Spleen (tissue), 13 donors: ENCODE measurements at places on chromosomes 7 and 10. TPM values are rescaled to one million over a fixed set of nuclear protein-coding genes. Genes with fewer than 3 reads are reported as not detected.
A peak's percentile ranks its signal among the peaks of the same experiment; 100 is the strongest.

GRCh38 chr10:124997306-124997705 is 55.4 kb downstream of the ZRANB1 start:
- no peaks in the 10 kb centered on the region for H3K27me3 ChIP-seq
- no peaks in the 10 kb centered on the region for H3K4me1 ChIP-seq
- no peak overlapping the region for H3K27ac ChIP-seq
- H3K4me3 ChIP-seq: no peak overlapping the region

GRCh38 chr7:88669913-88670312 is 89.6 kb upstream of the ZNF804B start:
- no peaks in the 10 kb centered on the region for H3K4me1 ChIP-seq
- H3K27me3 ChIP-seq: no peaks in the 10 kb centered on the region
- H3K4me3 ChIP-seq: no peak overlapping the region
- no peaks in the 10 kb centered on the region for H3K36me3 ChIP-seq
- no peak overlapping the region for H3K27ac ChIP-seq

DNA sequence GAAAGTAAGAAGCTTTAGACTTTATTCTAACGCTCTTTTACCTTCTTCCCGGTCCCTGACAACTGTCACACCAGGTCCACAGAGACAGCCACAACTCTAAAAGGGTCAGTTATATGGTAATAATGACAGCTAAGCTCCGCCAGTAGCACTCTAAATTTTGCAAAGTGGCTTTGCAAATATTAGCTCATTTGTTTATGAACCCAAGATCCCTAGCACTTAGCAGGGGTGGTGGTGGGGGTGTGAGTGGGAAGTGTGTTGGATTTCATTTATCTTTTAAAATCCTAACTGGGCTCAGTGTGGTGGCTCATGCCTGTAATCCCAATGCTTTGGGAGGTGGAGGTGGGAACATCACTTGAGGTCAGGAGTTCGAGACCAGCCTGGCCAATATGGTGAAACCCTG is 34.8 kb upstream of the SDK1 start:
- no peaks in the 10 kb centered on the region for H3K36me3 ChIP-seq
- H3K4me1 ChIP-seq: no peaks in the 10 kb centered on the region
- H3K27me3 ChIP-seq: no peaks in the 10 kb centered on the region
- DNase-seq: no peak
- H3K27ac ChIP-seq: no peak overlapping the region

- H3K27ac ChIP-seq: no peak overlapping the region
- no peak for DNase-seq
- no peaks in the 10 kb centered on the region for H3K4me1 ChIP-seq
- no peaks in the 10 kb centered on the region for H3K27me3 ChIP-seq
Observed at GRCh38 chr10:121556918-121557573, 41.2 kb downstream of the FGFR2 start.

RELN gene
- 1.8 TPM for total RNA-seq

CLRN3 gene
- total RNA-seq: not detected

- H3K36me3 ChIP-seq: no peaks in the 10 kb centered on the region
- no peaks in the 10 kb centered on the region for H3K4me1 ChIP-seq
- H3K27me3 ChIP-seq: no peaks in the 10 kb centered on the region
- no peak overlapping the region for H3K4me3 ChIP-seq
- DNase-seq: no peak
Observed at GRCh38 chr10:105288026-105288425, 646.9 kb downstream of the SORCS3 start.

DNA sequence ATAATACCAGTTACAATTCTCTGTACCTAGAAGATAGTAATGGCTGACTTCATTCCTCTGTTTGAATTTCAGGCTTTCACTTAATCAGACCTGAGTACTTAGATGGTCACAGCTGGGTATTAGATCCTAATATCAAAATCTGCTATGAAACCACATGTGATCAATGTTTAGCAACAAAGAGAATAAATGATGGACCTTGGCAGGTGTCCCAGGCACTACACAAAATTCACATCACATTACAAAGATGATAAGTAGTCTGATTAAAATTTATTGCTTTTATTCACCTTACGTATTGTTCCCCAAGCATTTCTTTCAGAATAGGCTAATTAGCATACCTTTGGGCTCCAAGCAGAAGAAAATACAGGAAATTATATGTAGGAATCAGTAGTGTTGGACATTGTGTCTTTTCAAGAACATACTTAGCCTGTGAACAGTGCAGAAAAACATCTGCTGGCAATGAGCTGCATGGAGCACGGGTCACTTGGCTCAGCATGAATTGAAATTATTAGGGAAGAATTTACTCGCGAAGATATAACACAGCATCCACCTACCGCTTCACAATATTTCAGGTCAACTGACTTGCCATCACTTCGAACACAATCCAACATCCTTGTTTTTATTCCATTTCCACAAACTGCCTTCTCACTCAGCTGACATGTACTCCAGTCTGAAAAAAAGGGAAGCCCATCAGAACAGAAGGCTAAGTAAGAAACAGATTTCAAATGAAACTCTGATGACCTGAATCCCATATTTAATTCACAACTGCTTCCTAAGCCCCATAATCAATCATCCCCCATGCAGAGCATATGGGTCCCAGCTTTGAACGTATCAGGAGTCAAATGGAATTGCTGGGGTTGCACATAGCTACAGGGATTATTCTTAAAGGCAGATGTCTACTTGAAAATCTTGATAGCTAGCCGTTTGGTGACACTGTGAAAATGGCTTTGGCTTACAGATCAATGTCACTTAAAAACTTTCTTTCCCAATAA is 421.0 kb downstream of the THSD7A start:
- no peak overlapping the region for H3K4me3 ChIP-seq
- no peaks in the 10 kb centered on the region for H3K4me1 ChIP-seq
- H3K27me3 ChIP-seq: no peaks in the 10 kb centered on the region
- H3K27ac ChIP-seq: no peak overlapping the region

DNA sequence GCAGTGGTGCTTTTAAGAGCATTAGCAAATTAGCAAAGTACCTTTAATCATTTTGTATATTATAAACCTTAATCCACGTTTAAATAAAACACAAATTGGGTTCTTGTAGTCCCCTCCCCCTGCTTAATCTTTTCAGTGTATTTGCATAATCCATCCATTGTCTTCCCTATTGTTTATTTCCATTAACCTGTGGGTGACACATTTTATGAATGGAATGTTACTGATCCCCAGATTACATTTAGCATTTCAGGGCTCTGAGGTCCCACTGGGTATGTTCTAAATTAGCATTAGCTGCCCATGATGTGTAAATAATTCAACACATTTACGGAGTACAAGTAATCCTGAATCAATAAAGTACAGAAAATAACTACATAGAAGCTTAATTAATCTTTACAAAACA is 138.4 kb upstream of the FEZF1 start:
- DNase-seq: no peak
- H3K36me3 ChIP-seq: no peaks in the 10 kb centered on the region
- H3K27ac ChIP-seq: no peak overlapping the region
- H3K4me3 ChIP-seq: no peak overlapping the region
- no peaks in the 10 kb centered on the region for H3K4me1 ChIP-seq

- H3K27me3 ChIP-seq: peaks cover 25% of the 10 kb centered on the region
- no peak overlapping the region for H3K27ac ChIP-seq
- no peaks in the 10 kb centered on the region for H3K4me1 ChIP-seq
Observed at GRCh38 chr7:72441791-72442190, 29.7 kb upstream of the CALN1 start.

- DNase-seq: no peak
- H3K4me3 ChIP-seq: no peak overlapping the region
Observed at GRCh38 chr10:4326647-4327046, 499.4 kb upstream of the AKR1E2 start.

COBL gene
- total RNA-seq: 0.30 TPM

DNA sequence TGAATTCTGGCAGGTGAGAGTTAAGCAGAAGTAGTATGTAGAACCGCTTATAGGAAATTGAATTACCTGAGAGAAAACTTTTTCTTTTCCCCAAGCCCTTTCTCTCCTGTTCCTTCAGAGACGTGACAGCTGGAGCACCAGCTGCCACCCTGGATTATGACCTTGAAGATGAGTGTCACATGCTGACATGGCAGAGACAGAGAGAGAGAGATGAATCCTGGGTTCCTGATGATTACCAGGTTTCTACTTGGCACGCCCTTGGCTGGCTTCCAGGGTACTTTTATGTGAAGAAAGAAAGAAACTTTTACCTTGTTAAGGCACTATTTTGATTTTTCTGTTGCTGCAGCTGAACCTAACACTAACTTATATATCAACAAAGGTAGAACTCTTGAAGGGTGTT is 99.9 kb downstream of the GPR26 start:
- H3K4me1 ChIP-seq: no peaks in the 10 kb centered on the region
- H3K4me3 ChIP-seq: no peak overlapping the region
- H3K27ac ChIP-seq: no peak overlapping the region
- no peaks in the 10 kb centered on the region for H3K36me3 ChIP-seq

DNA sequence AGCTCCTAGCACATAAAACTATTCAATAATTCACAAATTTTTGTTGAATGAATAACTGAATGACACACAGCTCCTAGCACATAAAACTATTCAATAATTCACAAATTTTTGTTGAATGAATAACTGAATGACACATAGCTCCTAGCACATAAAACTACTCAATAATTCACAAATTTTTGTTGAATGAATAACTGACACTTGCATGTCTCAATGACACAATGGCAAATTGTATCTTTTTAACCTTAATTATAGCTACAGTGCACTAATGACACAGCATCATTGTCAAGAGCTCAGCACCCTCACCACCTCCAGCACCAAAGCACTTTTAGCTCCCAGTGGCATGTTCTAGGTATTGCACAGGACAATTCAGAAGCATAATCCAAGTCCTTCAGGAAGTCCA is 131.6 kb downstream of the PDE1C start:
- H3K4me3 ChIP-seq: no peak overlapping the region
- H3K27ac ChIP-seq: no peak overlapping the region
- H3K4me1 ChIP-seq: no peaks in the 10 kb centered on the region

DNA sequence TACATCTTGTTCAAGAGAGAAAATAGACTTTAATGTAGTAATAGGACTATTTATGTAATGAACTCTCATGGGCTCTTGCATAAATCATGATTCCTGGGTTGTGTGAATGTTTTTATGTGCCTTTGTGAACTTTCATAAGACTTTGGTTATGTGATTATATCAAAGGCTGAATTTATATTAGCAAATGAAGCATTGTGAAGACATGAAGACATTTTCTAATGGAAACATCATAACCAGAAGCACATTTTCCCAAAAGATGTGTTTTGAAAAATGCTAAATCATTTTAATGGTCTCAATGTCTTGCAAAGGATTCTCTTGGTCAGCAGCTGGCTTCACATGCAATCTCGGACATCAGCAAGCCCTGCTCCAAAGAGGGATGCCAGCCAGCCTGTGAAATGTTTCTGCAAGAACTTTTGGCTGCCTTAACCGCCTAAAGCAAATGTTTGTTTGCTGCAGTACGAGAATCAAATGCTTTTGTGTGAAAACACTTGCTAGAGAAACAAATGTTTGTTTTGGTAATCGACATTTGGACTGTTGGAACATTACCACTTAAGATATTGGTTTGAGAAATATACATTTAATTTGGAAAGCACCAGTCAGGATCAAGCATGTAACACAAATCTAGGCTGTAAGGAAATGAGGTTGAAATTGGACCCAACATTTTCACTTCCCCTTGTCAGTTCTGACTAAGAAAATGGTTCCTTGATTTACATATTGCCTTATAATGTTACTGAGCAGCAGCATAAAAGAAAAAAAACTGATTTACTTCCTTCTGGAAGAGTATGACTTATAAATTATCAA is 102.1 kb downstream of the RTKN2 start:
- no peak for DNase-seq
- H3K4me3 ChIP-seq: no peak overlapping the region
- H3K27ac ChIP-seq: peak overlapping the region; percentile 46
- H3K4me1 ChIP-seq: peaks cover 33% of the 10 kb centered on the region
- H3K36me3 ChIP-seq: no peaks in the 10 kb centered on the region

DNA sequence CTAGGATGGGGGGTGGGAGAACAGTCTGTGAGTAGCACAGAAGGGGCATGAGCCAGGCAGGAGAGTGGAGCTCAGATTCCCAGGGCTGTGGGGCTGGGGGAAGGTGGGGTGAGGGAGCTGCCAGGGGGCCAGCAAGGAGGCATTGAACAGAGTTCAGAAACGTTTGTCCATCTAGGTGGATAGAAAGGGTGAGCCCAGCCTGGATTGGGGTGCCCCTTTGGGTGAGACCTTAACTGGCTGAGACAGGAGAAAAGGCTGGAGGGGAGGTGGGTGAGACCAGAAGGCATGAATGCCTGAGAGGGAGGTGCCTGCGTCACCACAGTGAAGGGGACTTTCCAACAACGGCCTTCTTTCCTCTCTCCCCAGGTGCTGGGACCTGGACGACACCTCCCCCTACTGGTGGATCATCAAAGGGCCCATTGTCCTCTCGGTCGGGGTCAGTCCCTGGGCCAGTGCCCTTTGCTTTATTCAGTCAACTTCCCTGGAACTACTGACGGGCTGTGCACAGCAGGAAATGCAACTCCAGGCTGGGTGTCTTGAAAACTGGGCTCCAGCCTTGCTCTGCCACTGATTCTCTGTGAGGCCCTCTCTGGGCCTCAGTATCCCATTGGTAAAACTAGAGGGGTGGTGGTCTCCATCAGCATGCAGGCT is 11.0 kb downstream of the GHRHR start:
- H3K36me3 ChIP-seq: no peaks in the 10 kb centered on the region
- no peaks in the 10 kb centered on the region for H3K27me3 ChIP-seq
- no peak overlapping the region for H3K27ac ChIP-seq

DNA sequence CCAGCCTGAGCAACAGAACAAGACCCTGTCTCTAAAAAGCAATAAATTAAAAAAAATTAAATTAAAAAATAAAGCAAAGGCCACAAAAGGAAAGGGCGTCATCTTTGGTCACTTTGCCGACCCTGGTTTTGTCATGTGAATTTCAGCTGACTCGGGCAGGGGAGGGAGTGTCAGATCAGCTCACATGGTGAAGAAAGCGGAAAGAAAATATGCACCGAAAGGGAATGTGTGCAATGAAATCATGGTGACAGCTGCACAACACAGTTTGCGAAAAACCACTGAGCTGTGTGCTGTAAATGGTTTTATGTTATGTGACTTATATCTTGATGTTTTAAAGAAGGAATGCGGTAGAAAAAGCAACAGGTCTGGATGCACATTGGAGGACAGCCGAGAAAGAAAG is 39.8 kb downstream of the RCC1L start:
- H3K27ac ChIP-seq: no peak overlapping the region
- no peak overlapping the region for H3K4me3 ChIP-seq
- H3K4me1 ChIP-seq: no peaks in the 10 kb centered on the region
- H3K36me3 ChIP-seq: no peaks in the 10 kb centered on the region
- DNase-seq: no peak
- H3K27me3 ChIP-seq: no peaks in the 10 kb centered on the region

DNA sequence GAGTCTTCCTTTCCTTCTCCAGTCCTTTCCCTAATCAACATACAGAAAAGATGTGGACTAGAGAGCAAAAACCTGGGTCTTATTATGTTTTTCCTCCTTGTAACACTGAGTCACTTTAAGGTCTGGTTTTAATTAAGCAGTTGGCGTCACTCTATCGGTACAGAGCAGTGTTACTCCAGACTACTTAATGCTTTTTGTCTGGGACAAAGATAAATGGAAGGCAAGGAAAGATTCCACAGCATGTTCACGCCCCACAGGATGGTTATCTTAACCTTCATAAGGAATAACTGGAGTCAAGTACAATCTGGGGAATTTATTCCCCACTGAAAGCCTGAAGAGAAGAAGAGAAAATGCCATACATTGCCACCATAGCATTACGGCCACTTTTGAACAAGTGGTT is 145.7 kb downstream of the ELAPOR2 start:
- peaks cover 8% of the 10 kb centered on the region for H3K36me3 ChIP-seq
- no peaks in the 10 kb centered on the region for H3K27me3 ChIP-seq
- no peak for DNase-seq
